Cardiac atrium fibroblast (primary cell): ENCODE measurements at places on chromosomes 7 and 10. TPM values are rescaled to one million over a fixed set of nuclear protein-coding genes. Genes with fewer than 3 reads are reported as not detected.

The DPY19L1 gene
- 41.0 and 57.3 TPM in 2 replicates for total RNA-seq

The DENND11 gene
- 3.8 and 4.4 TPM in 2 replicates for total RNA-seq

The AKR1C2 gene
- total RNA-seq = 26.4 and 32.3 TPM in 2 replicates

The SPDYE8 gene
- total RNA-seq = not detected in 2 replicates

The RTKN2 gene
- 0.16 and 0.18 TPM in 2 replicates for total RNA-seq

The FEZF1 gene
- total RNA-seq = not detected in 2 replicates

The NFE2L3 gene
- 1.1 and 2.4 TPM in 2 replicates for total RNA-seq

The PAXIP1 gene
- 7.9 and 9.6 TPM in 2 replicates for total RNA-seq

The MMP21 gene
- total RNA-seq = not detected in 2 replicates

The ITPRID1 gene
- total RNA-seq = not detected in 2 replicates

The PALD1 gene
- total RNA-seq = 0.72 and 5.3 TPM in 2 replicates

The UBN2 gene
- total RNA-seq = 2.3 and 3.6 TPM in 2 replicates

The OSBPL3 gene
- total RNA-seq = 5.4 and 7.9 TPM in 2 replicates

The NPSR1 gene
- not detected in 2 replicates for total RNA-seq

The LIPF gene
- total RNA-seq = not detected in 2 replicates

The SPDYE2 gene
- total RNA-seq = not detected in 2 replicates

The AKR1C1 gene
- 48.6 and 92.2 TPM in 2 replicates for total RNA-seq

The TMEM270 gene
- total RNA-seq = not detected in 2 replicates

The ARHGAP12 gene
- 17.0 and 17.3 TPM in 2 replicates for total RNA-seq

The CD36 gene
- total RNA-seq = 0.18 and 0.32 TPM in 2 replicates

The LSM5 gene
- 12.8 and 35.7 TPM in 2 replicates for total RNA-seq

The MUC12 gene
- 5.7 TPM in 1 of 2 replicates, not detected in the other for total RNA-seq

The SFTPA2 gene
- total RNA-seq = not detected in 2 replicates

The TASOR2 gene
- total RNA-seq = 32.9 and 50.2 TPM in 2 replicates

The ADCYAP1R1 gene
- total RNA-seq = not detected in 2 replicates

The NPFFR1 gene
- not detected in 2 replicates for total RNA-seq

The LIPJ gene
- total RNA-seq = not detected in 2 replicates

The TMEM273 gene
- not detected in 2 replicates for total RNA-seq

The BMPR1A gene
- 22.5 and 33.4 TPM in 2 replicates for total RNA-seq

The WDFY4 gene
- total RNA-seq = not detected in 2 replicates

The BAIAP2L1 gene
- 1.3 and 1.8 TPM in 2 replicates for total RNA-seq

The CDHR1 gene
- total RNA-seq = not detected in 2 replicates

The KLF14 gene
- not detected in 2 replicates for total RNA-seq

The CPSF4 gene
- 19.1 and 26.0 TPM in 2 replicates for total RNA-seq

The VAX1 gene
- total RNA-seq = not detected in 2 replicates
